8988T (cell line): ENCODE measurements at places on chromosomes 3 and 15.

DNA sequence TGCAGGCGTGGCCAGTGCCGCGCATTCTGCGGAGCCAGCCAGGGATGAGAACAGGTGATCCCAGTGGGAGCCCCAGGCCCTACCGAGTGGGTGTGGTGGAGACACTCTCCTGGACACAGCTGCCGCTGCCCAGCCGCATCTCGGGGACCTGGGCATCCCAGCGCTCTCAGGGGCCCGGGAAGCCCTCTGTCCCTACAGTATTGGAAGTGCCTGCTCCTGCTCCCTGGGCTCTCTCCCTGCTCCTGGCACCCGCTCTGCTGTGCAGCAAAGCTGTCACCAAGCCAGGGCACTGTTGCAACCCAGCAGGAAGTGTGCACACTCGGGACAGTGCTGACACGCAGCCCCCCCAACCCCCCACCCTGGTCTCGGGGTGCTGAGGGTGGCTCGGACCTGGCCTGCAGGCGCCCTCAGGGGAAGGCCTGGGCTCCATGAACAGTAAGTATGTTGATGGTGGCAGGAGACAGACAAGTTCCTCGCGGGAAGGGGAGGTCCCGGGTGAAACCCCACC lies 1177.4 kb upstream of the GBE1 start:
- DNase-seq: no peak

- DNase-seq: no peak
Measured at GRCh38 chr15:40097968-40098476, 10.7 kb downstream of the BMF start.

DNA sequence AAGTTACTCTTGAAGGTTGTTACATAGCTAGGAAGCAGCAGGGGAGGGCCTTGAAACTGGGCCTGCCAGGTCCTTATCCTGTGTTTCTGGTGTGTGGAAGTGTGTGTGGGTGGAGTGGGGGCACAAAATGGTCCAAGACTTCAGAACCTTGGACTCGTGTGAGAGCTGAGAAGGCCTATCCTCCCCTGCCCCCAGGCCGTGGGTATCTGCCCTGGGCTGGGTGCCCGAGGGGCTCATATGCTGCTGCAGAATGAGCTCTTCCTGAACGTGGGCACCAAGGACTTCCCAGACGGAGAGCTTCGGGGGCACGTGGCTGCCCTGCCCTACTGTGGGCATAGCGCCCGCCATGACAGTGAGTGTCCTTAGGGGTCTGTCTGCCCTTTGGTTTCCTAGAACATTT lies 4.5 kb downstream of the CHRD start:
- no peak for DNase-seq

- no peak for DNase-seq
Measured at GRCh38 chr15:84991014-84991712, 9.5 kb downstream of the PDE8A start.

DNA sequence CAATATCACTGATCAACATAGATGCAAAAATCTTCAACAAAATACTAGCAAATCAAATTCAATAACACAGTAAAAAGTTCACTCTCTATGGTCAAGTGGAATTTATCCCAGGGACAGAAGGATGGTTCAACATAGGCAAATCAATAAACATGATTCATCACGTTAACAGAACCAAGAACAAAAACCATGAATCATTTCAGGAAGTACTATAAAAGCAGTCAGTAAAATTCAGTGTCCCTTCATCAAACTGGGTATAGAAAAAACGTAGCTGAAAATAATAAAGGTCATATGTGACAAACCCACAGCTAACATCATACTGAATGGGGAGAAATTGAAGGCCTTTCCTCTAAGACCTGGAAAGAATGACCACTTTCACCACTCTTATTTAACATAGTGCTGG lies 172.1 kb downstream of the POLR2M start:
- DNase-seq: no peak

DNA sequence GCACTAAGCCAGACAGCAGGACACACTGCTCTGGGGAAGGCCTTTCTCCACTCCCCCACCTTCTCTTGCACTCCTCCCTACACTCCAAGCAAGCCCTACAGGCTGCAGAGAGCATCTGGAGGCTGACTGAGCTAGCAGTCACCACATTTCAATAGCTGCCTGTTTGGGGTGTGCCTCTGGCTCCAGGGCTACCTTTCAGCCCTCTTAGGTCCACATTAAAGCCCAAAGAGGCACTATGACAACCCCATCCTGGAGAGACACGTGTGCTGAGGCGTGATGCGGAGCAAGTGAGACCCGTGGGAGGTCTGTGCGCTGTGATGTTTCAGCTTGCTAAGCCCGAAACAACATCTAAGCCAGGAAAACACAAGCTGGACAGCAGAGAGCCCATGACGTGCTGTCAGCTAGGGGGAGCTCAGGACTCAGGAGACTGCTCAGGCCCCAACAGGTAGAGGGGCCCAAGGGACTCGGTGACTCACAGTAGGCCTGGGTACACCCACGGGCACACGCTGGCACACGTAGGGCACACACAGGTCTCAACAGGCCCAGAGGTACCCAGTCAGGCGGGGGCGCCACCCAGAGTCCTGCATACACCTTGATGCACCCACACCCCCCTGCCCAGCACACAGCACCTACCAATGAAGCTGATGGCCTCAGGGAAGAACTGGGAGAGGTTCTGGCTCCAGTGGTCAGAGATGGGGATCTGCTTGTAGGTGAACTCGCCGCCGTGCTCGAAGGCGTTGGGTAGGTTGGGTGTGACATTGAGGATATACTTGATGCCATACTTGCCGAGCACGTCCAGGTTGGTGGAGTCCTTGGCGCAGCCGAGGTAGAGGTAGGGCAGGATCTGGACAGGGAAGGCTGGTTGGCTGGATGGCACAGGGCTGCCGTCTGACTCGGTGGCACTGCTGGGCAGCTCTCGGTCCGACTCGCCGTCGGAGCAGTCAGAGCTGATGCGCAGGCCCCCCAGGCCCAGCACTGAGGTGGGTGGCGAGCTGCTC lies 2.8 kb downstream of the DUSP7 start:
- no peak for DNase-seq

GRCh38 chr3:37478721-37479210 lies 304.4 kb upstream of the LRRFIP2 start:
- DNase-seq: no peak

GRCh38 chr3:59540241-59540640 lies 490.4 kb upstream of the CFAP20DC start:
- no peak for DNase-seq

DNA sequence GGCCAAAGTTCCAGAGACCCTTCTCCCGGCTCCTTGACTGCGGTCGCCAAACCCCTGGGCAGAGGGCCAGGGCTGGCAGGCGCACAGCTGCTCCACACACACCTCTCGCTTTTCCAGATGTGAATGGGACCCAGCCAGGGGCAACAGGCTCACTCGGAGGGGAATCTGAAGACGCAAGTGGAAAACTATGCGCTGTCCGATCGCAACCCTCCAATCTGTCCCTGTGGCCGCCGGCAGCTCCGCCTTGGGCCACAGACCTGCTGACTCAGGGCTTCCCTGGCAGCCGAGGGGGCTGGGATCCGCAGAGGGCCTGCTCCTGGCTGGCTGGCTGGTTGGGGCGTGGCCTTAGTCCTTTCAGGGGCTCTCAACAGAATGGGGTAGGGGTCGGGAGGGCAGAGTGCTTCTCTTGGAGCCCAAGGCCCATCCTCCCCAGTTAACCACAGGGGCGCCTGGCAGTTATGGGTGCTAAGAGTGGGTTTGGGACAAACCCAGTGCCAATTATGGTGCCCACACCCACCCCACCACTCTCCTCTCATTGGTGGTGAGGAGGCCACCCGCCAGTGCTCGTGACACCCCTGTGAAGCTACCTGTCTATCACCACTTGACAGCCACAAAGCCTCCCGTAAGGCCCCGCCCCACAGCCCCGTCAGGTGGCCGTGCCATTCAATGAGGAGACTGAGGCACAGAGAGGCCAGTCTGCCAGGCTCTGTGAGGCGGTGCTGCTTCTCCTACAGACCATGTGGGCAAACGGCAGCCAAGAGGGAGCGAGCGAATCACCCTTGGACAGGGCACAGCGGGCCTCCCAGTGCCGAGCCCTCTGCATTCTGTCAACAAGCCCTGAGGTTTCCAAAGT lies 53.8 kb downstream of the IQSEC1 start:
- no peak for DNase-seq

DNA sequence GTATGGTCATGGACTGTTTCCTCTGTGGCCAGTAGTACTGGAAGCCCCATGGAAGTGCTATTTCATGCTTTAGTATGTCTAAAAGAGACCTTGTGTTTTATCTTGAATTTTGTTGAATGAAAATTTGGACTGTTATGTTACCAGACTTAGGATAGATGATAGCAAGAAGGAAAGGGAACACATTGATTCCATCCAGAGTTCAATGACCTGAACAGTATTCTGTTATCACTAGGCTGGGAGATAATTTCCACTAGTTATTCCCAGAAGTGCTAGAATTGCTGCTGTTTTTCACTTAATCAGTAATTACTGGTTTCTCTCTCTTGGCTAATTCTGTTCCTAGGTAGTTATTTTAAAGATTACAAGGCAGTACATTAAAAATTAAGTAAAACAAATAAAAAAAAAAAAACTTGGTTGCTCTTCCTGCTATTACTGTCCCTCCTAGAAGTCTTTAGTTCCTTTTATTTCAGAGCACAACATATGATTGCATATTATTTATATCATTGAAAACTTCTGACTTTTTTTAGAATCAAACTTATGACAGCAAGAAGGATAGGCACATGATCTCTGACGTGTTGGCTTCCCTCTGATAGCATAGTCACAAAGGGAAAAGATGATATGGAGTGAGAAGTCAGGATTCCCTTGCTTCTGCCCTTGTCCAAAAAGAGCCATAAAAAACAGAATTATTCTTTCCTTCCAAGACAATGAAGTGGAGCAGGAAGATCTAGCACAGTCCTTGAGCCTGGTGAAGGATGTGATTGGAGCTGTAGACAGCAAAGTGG lies 72.2 kb downstream of the KLHL25 start:
- no peak for DNase-seq

DNA sequence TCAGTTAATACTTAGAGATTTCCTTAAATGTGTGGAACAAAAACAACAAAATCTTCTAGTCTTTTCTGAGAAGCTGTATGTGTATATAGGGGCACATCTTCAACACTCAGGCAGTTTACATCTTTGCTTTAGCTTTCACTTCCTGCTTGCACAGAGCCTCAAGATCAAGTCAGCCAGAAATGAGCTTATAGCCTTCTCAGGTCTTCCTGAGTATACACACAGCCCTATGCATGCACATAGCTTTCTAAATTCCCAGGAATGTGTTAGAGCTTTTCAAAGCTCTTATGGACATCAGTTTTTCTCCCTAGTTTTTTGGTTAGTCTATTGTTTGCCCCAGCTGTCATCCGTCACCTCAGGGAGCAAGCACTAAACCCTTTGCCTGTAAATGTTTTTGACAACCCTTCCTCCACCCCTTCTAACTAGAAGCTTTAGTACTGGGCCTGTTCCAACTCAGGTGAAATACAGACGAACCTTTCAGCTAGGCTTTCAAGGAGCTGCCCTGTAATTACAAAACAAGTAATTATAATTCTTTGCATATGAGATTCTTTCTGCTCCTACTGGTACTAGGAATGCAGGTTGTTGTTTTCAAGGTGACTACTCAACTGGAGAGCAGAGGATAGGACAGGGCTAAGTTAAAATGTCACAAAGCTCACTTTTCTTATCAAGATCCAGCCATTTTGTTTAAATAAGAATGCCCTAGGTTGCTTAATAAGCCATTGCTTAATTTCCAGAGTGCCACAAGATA lies 22.6 kb upstream of the MTMR10 start:
- DNase-seq: no peak

DNA sequence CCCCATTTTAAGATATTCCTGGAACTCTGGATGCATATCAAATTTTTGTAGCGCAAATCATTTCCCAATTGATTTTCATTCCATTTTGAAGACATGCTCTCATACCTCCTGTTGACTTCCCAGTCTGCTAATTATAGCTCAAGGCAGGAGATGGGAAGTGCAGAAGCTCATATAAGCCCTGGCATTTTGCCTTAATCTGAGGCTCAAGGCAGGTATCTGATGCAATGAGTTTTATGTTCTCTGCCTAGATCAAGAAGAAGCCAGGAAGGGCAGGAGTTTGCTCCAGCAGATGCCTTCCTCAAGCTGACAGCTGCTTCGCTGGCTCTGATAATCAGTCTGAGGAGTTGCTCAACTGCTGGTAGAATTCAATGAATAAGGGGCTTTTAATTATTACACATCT lies 65.6 kb upstream of the NEDD4 start:
- no peak for DNase-seq

DNA sequence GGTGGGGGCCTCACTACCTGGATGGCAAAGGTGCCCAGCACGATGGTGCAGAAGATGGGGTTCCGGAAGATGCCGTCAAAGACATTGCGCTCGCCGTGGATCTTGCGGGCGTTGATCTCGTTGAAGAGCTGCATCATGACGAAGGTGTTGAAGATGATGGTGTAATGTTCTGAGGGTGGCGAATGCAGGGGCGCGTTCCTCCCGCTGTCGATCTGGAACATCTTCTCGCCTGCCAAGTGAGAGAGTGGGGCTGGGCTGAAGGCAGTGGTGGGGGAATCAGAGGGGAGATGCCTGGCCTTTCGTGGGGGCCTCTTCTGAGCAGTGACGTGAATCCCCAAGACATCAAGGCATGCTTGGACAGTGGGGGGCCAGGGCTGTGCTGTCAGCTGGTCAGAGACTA lies 19.6 kb upstream of the SEC13 start:
- DNase-seq: no peak

GRCh38 chr3:56408761-56409196 lies 59.5 kb downstream of the ERC2 start:
- no peak for DNase-seq

DNA sequence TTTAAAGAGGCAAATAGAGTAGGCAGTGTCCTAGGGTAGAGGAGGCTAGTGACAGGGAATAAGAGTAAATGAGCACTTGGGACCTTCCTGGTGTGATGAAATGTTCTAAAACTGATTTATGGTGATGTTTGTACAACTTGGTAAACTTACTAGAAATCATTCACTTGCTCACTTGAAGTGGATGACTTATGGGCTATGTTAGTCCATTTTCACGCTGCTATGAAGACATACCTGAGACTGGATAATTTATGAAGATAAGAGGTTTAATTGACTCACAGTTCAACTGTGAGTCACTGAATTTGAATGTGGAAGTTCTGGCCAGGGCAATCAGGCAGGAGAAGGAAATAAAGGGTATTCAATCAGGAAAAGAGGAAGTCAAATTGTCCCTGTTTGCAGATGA lies 31.7 kb upstream of the DHX36 start:
- DNase-seq: no peak

GRCh38 chr3:119778176-119778575 lies 3.7 kb upstream of the NR1I2 start:
- DNase-seq: no peak

DNA sequence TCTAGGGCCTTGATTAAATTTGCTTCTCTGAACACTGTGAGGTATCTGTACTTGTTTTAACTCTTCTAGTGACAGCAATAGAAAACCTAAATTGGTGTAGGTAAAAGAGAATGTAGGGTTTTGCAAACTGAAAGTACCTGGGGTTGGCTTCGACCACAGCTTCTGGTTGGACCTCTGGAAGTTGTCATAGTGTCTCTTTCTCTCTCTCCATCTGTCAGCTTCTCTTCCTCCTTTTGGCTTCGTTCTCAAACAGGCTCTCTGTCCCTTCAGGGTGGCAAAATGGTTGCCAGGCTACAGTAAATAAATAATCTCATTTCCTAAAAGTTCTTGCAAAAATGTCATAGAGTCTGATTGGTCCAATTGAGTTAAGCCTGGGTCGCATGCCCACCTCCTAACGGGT lies 149.3 kb upstream of the CTDSPL start:
- DNase-seq: no peak

GRCh38 chr15:41032079-41032328 lies 78.7 kb downstream of the CHAC1 start:
- no peak for DNase-seq
